Stomach (tissue), 19 donors: ENCODE measurements at places on chromosomes 7 and 10. TPM values are rescaled to one million over a fixed set of nuclear protein-coding genes. Genes with fewer than 3 reads are reported as not detected.

DNA sequence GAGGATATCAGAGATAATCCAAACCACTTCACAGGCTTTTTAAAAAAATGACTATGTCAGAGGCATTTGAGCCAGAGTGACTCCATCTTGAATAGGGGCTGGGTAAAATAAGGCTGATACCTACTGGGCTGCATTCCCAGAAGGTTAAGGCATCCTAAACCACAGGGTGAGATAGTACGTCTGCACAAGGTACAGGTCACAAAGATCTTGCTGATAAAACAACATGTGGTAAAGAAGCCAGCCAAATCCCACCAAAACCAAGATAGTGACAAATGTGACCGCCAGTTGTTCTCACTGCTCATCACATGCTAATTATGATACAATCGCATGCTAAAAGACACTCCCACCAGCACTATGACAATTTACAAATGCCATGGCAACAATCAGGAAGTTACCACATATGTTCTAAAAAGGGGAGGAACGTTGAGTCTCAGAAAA, 177.5 kb downstream of the RAPGEF5 start:
- DNase-seq, result no peak
- no peak overlapping the region for H3K27ac ChIP-seq
- H3K4me3 ChIP-seq, result no peak overlapping the region
- H3K36me3 ChIP-seq, result no peaks in the 10 kb centered on the region
- no peaks in the 10 kb centered on the region for H3K4me1 ChIP-seq

DNA sequence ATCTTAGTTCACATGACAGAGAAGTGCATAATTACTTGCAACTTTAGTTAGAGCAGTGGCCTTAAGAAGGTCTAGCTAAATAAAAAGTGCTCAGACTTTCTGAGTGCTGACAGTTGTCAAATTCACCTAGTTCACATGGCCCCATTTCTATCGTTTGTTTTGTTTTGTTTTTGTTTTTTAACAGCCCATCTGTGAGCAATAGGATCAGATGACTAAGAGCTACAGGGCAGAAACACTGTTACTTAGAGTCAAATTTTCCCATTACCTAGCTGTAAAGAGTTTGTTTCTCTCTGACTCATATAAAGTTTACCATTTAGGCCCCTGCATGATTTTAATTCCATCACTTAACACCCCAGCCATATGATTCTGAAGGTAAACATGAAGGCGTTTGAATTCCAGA, 18.8 kb downstream of the CAV1 start:
- H3K4me1 ChIP-seq, result peaks cover 47% of the 10 kb centered on the region
- peak overlapping the region; percentile 48 for H3K27ac ChIP-seq
- H3K27me3 ChIP-seq, result no peaks in the 10 kb centered on the region
- no peak overlapping the region for H3K4me3 ChIP-seq
- H3K36me3 ChIP-seq, result peaks cover 4% of the 10 kb centered on the region
- DNase-seq, result no peak

NSUN5 gene
- 97.3 TPM for total RNA-seq

DNA sequence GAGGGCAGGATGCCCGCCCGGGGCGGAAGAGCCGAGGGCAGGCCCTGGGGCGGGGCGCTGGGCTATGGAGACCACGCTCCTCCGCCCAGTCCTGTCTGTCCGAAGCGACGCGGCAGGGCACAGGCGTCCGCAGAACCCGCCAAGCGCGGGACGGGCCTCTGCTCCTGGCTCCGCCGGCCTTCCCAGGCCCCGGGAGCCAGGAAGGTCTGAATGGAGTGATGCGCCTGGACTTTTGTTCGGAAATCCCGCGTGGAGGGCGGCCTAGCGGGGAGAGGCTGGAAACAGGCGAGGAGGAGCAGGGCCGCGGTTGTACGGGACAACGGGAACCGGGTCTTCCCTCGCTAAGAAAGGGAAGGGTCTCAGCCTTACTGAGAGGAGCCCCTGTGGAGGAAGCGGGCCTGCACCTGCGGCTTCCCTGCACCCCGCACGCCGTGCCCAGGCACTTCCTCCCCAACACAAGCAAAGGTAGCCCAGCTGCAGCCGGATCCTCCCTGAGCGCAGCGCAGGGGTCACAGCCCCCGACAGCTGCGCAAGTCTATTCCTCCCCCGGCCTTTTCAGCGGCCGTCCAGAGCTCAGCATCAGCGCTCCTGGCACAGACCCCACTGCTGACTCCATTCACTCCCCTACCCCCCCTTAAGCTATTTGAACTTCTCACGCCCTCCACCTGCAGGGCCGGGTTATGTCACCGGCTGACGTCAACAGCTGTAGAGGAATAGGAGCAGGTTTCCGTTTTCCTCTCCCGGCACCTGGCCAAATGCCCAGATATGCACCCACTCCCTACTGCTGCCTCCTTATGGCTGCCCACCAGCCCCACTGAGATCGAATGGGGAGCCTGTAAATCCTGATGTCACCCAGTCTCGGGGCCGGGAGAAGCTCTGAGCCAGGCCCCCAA, 143.2 kb upstream of the RET start:
- H3K4me3 ChIP-seq, result peak overlapping the region; percentile 35
- H3K36me3 ChIP-seq, result no peaks in the 10 kb centered on the region
- no peak overlapping the region for H3K27ac ChIP-seq
- DNase-seq, result peak; percentile 65
- H3K4me1 ChIP-seq, result peaks cover 18% of the 10 kb centered on the region

TLL2 gene
- 1.4 TPM for total RNA-seq

DDX56 gene
- 95.1 TPM for total RNA-seq

GRCh38 chr10:115050375-115051010, 42.7 kb upstream of the ATRNL1 start:
- H3K27ac ChIP-seq, result no peak overlapping the region
- H3K27me3 ChIP-seq, result no peaks in the 10 kb centered on the region
- H3K4me1 ChIP-seq, result no peaks in the 10 kb centered on the region
- no peak for DNase-seq

CHAT gene
- not detected for total RNA-seq

GRCh38 chr7:87458148-87458547, 17.3 kb downstream of the ABCB4 start:
- H3K36me3 ChIP-seq, result no peaks in the 10 kb centered on the region
- DNase-seq, result no peak
- H3K27ac ChIP-seq, result no peak overlapping the region
- no peak overlapping the region for H3K4me3 ChIP-seq
- H3K27me3 ChIP-seq, result no peaks in the 10 kb centered on the region

MSMB gene
- total RNA-seq, result 130 TPM

DNA sequence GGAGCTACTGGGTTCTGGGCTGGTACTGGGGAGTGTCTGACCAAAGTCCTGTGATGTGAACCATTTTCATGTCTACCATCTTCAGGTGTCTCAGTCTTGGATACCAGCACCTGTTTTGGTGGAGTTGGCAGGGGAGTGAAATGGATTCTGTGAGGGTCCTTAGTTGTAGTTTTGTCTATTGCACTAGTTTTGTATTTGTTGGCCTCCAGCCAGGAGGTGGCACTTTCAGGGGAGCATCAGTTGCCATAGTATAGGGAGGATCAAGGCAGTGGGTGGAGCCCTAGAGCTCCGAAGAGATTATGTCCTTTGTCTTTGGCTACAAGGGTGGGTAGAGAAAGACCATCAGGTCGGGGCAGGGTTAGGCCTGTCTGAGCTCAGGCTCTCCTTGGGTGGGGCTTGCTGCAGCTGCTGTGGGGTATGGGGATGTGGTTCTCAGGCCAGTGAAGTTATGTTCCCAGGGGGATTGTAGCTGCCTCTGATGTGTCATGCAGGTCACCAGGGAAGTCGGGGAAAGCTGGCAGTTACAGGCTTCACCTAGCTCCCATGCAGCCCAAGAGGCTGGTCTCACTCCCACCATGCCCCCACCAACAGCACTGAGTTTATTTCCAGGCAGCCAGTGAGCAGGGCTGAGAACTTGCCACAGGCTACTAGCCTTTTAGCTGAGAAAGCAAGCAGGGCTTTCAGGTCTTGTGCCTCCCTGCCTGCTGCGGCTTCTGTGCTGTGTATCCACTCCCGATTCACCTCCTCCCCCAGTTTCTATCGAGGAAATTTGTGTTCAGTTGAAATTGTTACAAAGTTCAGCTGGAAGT, 153.1 kb downstream of the ZNF365 start:
- no peak overlapping the region for H3K27ac ChIP-seq
- H3K4me3 ChIP-seq, result no peak overlapping the region
- H3K36me3 ChIP-seq, result no peaks in the 10 kb centered on the region
- no peaks in the 10 kb centered on the region for H3K4me1 ChIP-seq
- DNase-seq, result no peak

LRMDA gene
- not detected for total RNA-seq

GRCh38 chr7:947391-948210, 6.9 kb downstream of the ADAP1 start:
- DNase-seq, result no peak
- peaks cover under 1% of the 10 kb centered on the region for H3K27me3 ChIP-seq
- no peak overlapping the region for H3K4me3 ChIP-seq

LSM8 gene
- total RNA-seq, result 50.7 TPM

MRLN gene
- total RNA-seq, result not detected

HSPA12A gene
- 15.2 TPM for total RNA-seq

DNA sequence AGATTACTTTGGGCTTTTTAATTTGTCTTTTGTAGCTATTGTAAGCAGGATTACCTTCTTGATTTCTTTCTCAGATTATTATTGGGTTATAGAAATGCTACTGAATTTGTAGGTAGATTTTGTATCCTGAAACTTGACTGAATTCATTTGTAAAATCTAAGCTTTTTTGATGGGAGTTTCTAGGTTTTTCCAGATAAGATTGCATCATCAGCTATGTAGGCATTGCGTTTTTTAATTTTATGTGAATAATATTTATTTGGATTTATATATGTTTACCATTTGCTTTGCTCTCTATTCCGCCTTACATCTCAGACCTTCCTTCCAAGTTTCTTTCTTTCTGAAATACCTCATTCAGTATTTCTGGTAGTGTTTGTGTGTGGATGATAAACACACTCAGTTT, 351.7 kb upstream of the ANKRD30A start:
- no peak overlapping the region for H3K4me3 ChIP-seq
- H3K27me3 ChIP-seq, result no peaks in the 10 kb centered on the region
- H3K27ac ChIP-seq, result no peak overlapping the region
- no peak for DNase-seq

- DNase-seq, result no peak
- no peaks in the 10 kb centered on the region for H3K27me3 ChIP-seq
- H3K36me3 ChIP-seq, result no peaks in the 10 kb centered on the region
- H3K4me1 ChIP-seq, result no peaks in the 10 kb centered on the region
- H3K4me3 ChIP-seq, result no peak overlapping the region
- no peak overlapping the region for H3K27ac ChIP-seq
Measured at GRCh38 chr10:16280595-16280994, 156.2 kb upstream of the PTER start.

DNA sequence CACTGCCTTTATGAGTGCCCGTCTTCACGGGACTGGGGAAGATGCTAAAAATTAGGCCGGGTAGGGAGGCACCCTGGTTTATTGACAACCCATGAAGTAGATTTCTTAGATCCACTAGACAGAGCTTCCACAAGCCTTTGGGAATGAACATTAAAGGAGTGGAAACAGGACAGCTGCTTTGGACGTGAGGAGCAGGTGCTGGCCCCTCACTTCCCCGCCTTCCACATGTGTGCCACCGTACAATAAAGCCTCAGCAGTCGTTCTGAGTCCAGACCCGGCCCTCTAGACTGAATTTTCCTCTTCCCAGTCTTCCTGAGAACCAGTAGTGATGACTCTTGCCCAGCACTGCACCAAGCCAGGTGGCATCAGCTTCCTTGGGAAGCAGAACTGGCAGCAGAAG, 282.4 kb downstream of the CELF2 start:
- H3K4me3 ChIP-seq, result no peak overlapping the region
- no peak overlapping the region for H3K27ac ChIP-seq
- no peak for DNase-seq
- no peaks in the 10 kb centered on the region for H3K4me1 ChIP-seq
- no peaks in the 10 kb centered on the region for H3K27me3 ChIP-seq
- H3K36me3 ChIP-seq, result peaks cover 83% of the 10 kb centered on the region

LIPK gene
- not detected for total RNA-seq

DNA sequence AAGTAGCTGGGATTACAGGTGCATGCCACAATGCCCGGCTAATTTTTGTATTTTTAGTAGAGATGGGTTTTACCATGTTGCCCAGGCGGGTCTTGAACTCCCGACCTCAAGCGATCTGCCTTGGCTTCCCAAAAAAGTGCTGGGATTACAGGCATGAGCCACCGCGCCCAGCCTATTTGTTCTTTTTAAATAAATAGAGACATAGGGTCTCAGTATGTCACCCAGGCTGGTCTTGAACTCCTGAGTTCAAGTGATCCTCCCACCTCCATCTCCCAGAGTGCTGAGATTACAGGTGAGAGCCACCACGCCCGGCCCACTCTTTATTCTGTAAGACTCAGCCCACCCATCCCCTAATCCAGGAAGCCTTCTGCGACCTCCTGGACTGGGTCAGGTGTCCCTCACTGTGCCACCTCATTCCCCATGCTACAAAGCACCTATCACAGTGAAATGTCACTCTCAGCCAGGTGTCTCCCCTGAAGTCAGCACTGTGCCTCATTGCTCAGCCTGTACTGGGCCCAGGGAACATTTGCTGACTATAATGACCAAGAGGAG, 2.8 kb downstream of the TMEM120A start:
- no peak overlapping the region for H3K27ac ChIP-seq
- H3K27me3 ChIP-seq, result no peaks in the 10 kb centered on the region
- no peak for DNase-seq
- no peak overlapping the region for H3K4me3 ChIP-seq
- peaks cover 33% of the 10 kb centered on the region for H3K4me1 ChIP-seq

NRCAM gene
- 9.4 TPM for total RNA-seq

CPA2 gene
- not detected for total RNA-seq

DNA sequence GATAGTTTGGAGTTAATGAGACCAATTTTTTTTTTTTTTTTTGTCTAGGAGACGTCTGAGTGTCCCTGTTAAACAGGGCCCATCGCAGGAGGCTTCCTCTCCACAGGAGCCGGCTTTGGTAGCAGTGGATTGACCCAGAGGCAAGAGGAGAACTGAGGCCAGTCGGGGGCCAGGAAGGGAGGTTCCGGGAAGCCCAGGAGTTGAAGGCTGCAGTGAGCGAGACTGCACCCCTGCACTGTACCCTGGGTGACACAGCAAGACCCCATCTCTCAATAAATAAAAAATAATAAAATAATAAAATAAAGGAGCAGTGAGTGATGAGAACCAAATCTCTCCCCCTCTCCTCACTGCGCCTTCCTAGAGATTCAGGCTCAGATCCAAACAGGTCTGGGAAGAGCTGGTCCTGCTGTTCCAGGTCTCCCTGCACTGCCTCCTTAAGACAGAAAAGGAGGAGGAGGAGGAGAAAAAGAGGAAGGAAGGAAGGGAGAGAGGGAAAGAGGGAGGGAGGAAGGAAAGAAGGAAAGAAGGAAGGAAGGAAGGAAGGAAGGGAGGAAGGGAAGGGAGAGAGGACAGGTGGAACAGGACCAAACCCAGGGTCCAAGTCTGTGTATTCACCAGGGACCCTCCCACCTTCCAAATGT, 3.5 kb downstream of the MNX1 start:
- H3K36me3 ChIP-seq, result no peaks in the 10 kb centered on the region
- H3K27ac ChIP-seq, result no peak overlapping the region
- DNase-seq, result no peak
- H3K4me1 ChIP-seq, result peaks cover 91% of the 10 kb centered on the region
- peak overlapping the region; percentile 6 for H3K4me3 ChIP-seq

DNA sequence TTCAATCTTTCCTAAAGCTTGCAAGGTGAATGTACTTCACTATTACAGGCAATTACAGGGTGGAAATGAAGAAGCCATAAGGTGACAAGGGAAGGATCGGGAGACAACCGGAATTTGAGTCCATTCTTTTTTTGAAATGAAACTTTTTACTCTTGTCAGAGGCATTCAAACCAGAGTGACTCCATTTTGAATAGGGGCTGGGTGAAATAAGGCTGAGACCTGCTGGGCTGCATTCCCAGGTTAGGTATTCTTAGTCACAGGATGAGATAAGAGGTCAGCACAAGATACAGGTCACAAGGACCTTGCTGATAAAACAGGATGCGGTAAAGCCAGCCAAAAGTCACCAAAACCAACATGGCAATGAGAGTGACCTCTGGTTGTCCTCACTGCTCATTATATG, 363.3 kb downstream of the TYW1 start:
- DNase-seq, result no peak
- H3K27me3 ChIP-seq, result no peaks in the 10 kb centered on the region
- H3K4me1 ChIP-seq, result no peaks in the 10 kb centered on the region
- H3K27ac ChIP-seq, result no peak overlapping the region
- no peaks in the 10 kb centered on the region for H3K36me3 ChIP-seq
